ENCODE measurements at places on chromosomes 11 and 22.

GRCh38 chr11:117931331-117931950 lies 2.2 kb upstream of the TMPRSS13 start:
- no peak for DNase-seq

DNA sequence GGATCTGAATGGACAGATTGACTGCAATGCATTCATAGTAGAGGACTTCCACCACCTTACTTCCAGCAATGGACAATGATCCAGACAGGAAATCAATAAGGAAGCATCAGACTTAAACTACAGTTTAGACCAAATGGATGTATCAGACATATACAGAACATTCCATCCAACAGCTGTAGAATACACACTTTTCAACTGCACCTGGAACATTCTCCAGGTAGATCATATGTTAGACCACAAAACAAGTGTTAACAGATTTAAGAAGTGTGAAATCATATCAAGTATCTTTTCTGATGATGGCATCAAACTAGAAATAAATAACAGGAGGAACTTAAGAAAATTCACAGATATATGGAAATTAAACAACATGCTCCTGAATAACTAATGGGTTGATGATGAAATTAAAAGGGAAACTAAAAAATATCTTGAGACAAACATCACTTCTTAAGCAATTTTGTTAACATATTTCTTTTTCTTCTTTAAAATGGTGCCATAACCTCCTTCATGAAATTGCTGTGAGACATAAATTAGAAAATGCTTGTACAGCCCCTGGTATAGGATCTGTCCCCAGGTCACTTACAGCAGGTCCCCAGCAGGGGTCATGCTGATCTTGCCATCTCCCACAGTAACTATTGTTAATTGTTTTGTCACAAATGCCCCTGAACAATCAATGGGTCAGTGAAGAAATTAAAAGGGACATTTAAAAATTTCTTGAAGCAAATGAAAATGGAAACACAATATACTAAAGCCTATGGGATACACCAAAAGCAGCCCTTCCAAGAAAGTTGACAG lies 100.0 kb upstream of the OR4B1 start:
- no peak for DNase-seq

GRCh38 chr11:134711588-134711987 lies 299.5 kb upstream of the B3GAT1 start:
- no peak for DNase-seq

DNA sequence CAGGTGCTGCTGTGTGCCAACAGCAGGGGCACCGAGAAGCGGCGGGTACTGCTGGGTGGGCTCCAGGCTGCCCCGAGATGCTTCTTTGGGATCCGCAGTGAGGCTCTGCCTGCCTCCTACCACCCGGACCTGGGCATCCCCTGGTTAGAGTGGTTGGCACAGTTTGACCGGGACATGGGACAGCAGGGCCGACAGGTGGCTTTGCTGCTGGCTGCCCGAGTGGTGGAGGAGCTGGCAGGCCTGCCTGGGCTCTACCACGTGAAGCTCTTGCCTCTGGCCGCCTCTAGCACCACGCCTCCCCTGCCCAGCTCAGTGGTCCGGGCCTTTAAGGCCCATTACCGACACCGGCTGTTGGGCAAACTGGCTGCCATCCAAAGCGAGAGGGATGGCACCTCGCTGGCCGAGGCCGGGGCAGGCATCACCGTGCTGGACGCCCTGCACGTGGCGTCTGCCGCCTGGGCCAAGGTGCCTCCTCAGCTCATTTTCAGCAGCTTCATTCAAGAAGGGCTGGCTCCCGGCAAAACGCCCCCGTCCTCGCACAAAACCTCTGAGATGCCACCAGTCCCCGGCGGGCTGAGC lies 1.9 kb downstream of the TIGD3 start:
- no peak for DNase-seq

DNA sequence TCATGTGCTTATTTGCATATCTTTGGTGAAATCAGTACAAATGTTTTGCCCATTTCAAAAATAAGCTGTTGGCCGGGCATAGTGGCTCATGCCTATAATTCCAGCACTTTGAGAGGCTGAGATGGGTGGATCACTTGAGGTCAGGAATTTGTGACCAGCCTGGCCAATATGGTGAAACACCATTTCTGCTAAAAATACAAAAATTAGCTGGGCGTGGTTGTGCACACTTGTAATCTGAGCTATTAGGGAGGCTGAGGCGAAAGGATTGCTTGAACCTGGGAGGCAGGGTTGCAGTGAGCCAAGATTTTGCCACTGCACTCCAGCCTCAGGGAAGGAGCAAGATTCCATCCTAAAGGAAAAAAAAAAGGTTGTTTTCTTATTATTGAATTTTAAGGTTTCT lies 136.0 kb downstream of the SWAP70 start:
- DNase-seq: no peak

GRCh38 chr22:27927608-27928007 lies 8.6 kb upstream of the PITPNB start:
- no peak for DNase-seq

DNA sequence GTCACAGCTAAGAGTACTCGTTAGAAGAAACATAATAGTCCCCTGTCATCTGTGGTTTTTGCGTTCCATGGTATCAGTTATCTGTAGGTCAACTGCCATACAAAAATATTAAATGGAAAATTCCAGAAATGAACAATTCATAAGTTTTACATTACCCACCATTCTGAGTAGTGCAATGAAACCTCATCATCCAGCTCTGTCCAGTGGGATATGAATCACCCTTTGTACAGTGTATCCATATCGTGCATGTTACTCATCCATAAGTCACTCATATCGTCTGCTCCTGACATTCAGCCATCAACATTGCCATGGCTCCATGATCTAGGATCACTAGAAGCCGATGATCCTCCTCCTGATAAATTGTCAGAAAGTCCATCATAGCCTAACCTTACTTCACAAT lies 174.9 kb upstream of the C11orf87 start:
- DNase-seq: no peak

DNA sequence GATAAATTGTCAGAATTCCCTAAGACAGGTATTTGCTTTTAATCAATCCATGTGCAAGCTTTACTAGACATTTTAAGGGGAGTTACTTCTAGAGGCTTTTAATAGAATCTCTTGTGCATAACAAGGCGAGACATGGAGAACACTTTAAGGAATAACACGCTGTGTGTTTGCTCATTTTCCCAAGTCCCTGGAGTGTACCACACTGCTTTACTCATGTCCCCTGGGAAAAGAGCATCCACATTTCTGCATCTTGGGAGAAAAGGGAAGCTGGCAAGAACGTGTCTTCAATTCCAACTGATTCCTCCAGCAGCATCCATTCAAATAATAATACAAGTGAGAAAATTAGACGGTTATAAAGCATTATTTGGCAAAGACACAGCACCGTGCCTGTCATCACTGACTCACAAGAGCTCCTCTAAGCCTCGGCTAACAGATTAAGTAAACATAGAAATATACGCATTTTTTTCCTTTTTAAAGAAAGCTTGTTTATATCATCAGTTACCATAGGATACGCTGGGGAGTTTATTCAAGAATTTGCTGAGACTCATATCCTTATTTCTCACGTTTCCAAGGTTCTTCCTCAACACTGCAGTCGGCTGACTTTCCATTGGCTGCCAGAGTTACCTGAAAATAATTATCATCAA lies 121.5 kb downstream of the CD44 start:
- DNase-seq: no peak

DNA sequence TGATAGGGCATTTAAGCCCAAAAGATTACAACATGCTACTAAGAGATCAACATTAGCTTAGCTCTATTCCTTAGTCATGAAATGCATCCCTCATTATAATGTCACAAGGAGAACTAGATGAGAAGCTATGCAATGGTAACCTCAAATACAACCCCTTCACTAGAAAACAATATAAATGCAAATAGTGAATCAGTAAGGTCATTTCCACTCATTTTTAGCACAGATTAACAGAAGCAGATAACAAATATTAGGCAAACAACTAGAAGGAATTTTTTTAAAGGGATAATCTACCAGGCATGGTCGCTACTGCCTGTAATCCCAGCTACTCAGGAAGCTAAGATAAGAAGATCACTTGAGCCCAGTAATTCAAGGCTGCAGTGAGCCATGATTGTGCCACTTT lies 28.2 kb downstream of the SIK3 start:
- no peak for DNase-seq

GRCh38 chr11:73921180-73921579 lies 29.6 kb upstream of the DNAJB13 start:
- DNase-seq: no peak

GRCh38 chr11:69699213-69699612 lies 4.6 kb downstream of the FGF19 start:
- no peak for DNase-seq

GRCh38 chr11:11038352-11038751 lies 180.5 kb upstream of the ZBED5 start:
- DNase-seq: no peak

DNA sequence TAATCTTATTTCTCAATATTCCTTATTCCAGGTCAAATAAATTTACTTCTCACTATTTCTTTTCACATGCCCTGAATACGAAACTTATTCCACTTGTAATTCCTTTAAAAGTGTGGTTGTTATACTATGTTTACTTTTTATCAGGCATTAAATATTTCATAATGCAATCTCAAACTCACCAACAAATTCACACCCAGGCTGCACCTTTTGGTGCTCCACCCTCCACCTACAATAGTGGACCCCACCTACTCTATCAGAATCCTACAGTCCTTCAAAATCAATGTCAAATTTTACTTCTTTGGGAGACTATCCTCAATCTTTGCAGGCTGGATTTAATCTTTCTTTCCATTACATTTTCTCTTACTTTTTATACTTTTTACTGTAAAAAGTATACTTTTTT lies 65.9 kb upstream of the MTMR2 start:
- DNase-seq: no peak

DNA sequence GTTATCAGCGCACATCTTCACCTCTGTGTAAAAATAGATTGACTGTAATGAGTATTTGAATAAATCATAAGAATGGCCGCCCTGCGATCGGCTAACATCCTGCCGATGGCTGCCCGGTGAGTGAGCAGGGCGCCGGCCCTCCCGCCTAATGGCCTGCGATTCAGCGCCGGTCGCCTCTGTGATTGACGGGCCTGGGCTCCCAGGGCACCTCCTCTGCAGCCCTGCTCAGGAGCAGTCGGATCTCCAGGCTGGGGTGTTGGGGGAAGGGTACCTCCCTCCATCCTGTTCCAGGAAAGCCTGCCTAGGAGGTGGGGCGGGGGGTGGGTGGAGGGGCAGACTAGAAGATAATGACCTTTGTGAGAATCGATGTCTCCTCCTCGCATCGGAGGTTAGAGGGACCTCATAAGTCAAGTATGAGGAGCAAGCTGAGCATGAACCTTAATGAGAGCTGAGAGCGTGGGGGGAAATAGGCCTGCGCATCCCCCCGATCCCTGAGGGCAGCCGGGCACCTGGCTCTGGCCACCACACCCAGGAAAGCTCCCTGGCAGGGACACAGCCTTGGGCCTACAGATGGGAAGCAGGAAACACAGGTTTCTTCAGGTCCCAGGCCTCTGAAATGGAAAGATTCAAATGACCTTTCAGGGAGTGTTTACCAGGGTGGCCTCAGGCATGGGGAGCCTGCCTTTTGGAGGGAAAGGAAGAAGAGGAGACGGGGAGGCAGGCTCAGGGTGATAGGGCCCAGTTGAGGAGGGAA lies 71.7 kb downstream of the PKNOX2 start:
- DNase-seq: no peak

GRCh38 chr11:75365711-75366181 lies 14.3 kb upstream of the ARRB1 start:
- no peak for DNase-seq

- DNase-seq: no peak
Measured at GRCh38 chr11:4006946-4007680, 87.5 kb upstream of the RRM1 start.

DNA sequence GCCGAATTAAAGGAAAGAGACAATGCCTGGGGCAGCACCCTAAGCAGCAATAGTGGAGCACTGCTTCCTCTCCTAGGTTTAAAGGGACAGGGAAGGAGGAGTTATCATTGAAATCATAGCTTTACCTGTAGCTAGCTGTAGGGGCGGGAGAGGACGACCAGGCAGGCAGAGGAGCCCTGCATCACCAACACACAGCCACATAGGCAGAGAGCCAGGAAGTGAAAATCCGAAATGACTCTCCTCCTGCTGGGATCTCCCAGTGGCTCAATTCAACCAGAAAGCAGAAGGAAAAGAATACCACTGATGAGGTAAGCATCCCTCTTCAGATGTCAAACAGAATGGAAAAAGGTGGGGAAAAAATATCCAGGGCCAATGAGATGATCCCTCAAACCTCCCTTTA lies 20.4 kb downstream of the MRGPRX4 start:
- DNase-seq: no peak

GRCh38 chr11:87322568-87322967 lies 284.8 kb downstream of the TMEM135 start:
- DNase-seq: no peak

- no peak for DNase-seq
Measured at GRCh38 chr11:131880316-131880715, 509.9 kb downstream of the NTM start.

- no peak for DNase-seq
Measured at GRCh38 chr11:19794161-19794560, 81.5 kb downstream of the NAV2 start.

- DNase-seq: no peak
Measured at GRCh38 chr11:105297463-105297862, 157.9 kb upstream of the CARD18 start.

- no peak for DNase-seq
Measured at GRCh38 chr11:103803062-103803461, 233.4 kb upstream of the DDI1 start.

GRCh38 chr22:44645531-44645930 lies 56.5 kb upstream of the PRR5 start:
- DNase-seq: no peak

- no peak for DNase-seq
Measured at GRCh38 chr22:31089160-31090100, 8.3 kb downstream of the SMTN start.

DNA sequence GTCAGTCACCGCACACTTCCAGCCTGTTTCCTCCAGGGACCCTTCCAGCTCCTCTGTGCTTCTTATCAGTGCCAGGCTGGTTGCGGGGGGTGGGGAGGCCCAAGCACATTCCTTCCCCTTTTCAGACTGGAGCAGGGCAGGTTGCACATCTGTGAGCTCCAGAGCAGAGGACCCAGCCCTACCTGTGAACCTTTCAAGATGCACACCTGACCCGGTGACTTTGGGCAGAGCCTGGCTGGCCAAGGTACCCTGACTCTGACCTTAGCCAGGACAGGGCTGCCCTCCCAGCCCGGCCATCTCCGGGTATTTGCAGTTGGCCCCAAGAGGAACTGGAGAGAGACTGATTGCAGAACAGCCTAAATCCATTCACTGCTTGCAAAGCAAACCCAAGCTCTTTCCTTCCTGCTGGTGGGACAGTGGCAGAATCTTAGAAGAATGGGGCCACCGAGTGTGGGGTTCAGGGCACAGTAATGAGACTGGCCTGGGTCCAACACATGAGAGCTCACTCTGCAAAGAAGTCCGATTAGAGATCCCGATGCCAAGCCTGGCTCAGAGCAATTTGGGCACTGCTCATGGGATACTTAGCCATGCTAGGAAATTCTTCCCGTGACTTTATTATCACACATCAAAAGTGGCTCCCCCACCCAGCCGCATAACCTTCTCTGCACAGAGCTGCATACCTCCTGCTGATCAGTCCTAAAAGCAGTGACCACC lies 64.7 kb upstream of the CCND1 start:
- no peak for DNase-seq

GRCh38 chr11:117934526-117935307 lies 5.5 kb upstream of the TMPRSS13 start:
- DNase-seq: no peak

Data from stimulated activated CD4-positive, alpha-beta T cell treated with anti-CD3 and anti-CD28 coated beads, TNF-alpha, amount 100 ng/mL, for 48 hours (primary cell).